NCI-H2081 (cell line): ENCODE measurements at places on chromosomes 4 and X.
A peak's percentile ranks its signal among the peaks of the same experiment; 100 is the strongest.

GRCh38 chr4:121696581-121697461, at the start of gene ANXA5:
ANXA5 (minus strand) TSS chr4:121696980; CDS start chr4:121696589, 391 bp downstream.
- DNase-seq = peak; percentile 79

GRCh38 chr4:158836002-158836369, 67.2 kb downstream of the FNIP2 start:
- no peak for DNase-seq

DNA sequence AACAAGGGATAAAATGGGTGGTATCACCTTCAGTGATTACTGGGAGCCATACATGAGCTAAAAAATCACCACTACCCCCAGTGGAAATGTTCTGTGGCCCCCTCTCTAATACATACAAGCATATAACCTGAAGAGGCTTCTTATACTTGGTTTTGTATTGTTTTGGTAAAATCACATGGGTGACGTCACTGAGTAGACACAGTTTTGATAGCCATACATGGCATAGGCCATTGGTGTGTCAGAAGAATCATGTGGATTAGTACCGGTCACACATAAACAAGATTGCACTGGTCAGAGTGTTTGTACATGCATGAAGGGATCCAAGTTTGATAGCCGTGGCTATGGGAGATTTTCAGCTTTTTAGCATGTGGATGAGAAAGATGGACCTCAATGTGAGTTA, 131.9 kb upstream of the RADX start:
- DNase-seq = no peak

DNA sequence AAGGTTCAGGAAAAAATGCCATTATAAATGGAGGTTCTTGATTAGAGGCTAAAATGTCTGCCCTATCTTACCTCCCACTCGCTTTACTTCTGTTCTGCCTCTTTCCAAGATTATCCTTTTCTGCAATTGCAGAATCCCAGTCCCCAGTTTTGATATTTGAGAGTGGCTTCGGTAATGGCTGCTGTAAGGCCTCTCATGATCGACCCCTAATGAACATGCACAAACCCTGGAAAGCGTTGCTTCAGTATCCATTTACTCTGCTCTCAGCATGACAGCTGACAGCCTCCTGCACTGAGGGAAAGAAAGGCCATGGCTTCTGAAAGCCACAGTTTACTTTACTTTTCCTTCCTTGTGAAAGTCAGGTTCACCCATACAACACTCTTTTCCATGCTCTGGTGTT, 325.4 kb upstream of the GALNT7 start:
- no peak for DNase-seq

DNA sequence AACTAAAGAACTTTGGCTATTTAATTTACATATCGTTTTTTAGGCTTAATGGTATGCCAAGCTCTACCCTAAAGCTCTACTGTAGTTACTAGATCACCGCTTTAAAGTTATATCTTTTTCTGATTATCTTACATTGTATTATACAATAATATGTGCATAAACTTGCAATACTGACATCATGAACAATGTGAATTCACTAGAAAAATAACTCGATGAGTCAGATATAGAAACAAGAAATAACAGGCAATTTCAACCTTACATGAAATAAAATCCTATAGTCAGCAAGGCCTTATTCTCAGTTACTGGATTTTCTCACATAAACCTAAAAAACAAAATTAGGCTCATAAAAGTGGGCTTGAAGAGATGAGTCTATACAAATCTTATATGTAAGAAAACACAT, 32.5 kb downstream of the PDGFC start:
- no peak for DNase-seq

- DNase-seq = no peak
These were observed 60.4 kb upstream of the MTM1 start for GRCh38 chrX:150508018-150508417.

- no peak for DNase-seq
These were observed 59.3 kb downstream of the ABCG2 start for GRCh38 chr4:88098993-88099752.

- no peak for DNase-seq
These were observed 281.1 kb downstream of the SLC7A11 start for GRCh38 chr4:137961051-137961438.

- DNase-seq = no peak
These were observed 81.1 kb downstream of the DLG3 start for GRCh38 chrX:70525733-70526132.

DNA sequence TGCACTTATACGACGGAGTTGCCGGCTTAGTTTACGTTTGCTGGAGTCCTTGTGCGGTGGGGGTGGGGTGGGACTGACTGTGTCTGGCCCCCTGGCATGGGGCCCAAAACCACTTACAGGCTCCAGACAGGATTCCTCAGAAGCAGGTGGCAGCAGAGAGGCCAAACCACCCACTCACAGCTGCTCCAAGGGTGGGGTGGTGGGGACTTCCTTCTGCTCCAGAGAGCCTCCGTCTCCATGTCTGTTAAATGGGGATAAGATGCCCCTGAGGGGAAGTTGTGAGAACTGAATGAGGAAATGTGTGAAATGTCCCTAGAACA, 36.7 kb downstream of the PSAPL1 start:
- peak; percentile 68 for DNase-seq

DNA sequence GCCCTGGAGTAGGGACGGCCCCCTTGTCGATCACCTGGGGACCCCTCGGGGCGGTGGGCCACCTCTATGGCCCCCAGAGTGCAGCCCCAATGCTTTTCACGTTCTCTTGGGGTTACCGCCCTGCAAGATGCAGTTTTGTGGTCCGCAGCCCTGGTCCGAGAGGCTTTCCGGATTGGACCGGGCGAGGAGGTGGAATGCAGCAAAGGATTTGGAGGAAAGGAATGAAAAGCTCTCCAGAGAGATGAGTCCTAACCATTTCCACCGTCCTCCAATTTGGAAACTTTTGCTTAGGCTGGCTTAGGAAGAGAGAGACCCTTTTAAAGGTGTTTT, 601 bp downstream of the SLC25A43 start:
- no peak for DNase-seq

- no peak for DNase-seq
These were observed 72.2 kb upstream of the PUDP start for GRCh38 chrX:7220121-7220520.
